ENCODE measurements at places on chromosomes 2 and 18. TPM values are rescaled to one million over a fixed set of nuclear protein-coding genes. Genes with fewer than 3 reads are reported as not detected.

Gene DSC3
- 3.0 TPM for total RNA-seq

Gene CNGA3
- total RNA-seq: not detected

Gene AUP1
- total RNA-seq: 85.5 TPM

Gene LRP1B
- total RNA-seq: 0.28 TPM

Gene MAPK4
- 1.5 TPM for total RNA-seq

Gene RTP5
- total RNA-seq: 0.63 TPM

Gene CETN1
- total RNA-seq: not detected

Gene CASP10
- total RNA-seq: 10.3 TPM

Gene ODC1
- 104 TPM for total RNA-seq

Gene APCDD1
- 38.2 TPM for total RNA-seq

Gene ACVR1C
- total RNA-seq: not detected

DNA sequence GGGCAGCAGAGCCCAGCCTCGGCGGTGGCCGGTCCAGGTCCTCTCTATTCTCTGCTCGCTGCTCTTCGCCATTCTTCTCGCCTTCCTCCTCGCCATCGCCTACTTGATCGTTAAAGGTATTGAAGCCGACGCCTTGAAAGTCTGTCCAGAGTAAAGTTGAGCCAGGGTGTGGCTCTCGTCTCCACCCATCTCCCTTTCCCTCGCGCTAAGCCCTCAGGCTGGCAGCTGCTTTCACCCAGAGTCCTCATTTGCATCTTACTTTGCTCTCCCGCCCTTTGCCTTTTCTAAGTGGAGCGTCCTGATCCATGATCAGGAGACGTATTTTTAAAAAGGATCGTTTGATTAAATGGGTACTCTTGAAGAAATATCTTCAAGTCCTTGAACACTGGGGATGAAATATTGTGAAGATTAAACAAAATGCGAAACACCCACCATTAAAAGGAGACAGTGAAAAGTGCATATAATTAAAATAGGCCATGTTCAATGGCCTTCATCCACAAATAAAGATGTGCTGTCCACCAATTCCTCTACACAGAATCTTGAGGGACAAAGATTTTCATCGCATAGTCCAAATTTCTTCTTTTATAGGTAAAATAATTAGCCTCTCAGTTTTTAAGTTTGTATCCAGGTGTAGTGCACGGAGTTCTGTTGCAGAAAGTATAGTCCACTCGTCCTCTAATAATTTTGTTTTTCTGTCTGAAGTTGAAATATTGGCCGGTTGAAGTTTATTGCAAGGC, 657 bp downstream of the ARL6IP6 start:
- DNase-seq: no peak

GRCh38 chr2:74425523-74425922, 4.0 kb downstream of the WDR54 start:
- DNase-seq: no peak

DNA sequence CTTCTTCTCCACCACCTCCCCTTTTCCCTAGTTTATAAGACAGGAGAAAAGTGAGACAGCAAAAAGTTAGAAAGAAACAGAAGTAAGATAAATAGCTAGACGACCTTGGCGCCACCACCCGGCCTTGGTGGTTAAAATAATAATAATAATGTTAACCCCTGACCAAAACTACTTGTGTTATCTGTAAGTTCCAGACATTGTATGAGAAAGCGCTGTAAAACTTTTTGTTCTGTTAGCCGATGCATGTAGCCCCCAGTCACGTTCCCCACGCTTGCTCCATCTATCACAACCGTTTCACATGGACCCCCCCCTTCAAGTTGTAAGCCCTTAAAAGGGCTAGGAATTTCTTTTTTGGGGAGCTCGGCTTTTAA, 1.5 kb upstream of the BUB1 start:
- DNase-seq: no peak

GRCh38 chr2:43455731-43456642, 139.9 kb downstream of the THADA start:
- DNase-seq: no peak

DNA sequence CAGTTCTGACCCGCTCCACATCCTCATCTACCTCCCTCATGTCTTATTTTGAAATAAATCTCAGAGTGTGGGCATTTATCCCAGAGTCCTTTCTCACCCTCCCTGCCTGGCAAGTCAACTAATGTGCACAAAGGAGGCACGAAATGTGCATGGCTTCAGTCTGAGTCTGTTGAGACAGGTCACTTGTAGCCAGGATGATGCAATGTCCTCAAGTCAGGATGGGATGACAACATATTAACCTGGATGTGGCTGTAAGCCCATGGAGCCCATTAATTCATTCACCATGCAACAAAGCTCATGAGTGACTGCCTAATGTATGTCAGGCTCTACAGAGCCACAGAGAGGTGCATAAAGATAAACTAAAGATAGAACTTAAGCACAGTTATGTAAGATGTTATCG, 34.5 kb downstream of the KCNG3 start:
- no peak for DNase-seq

DNA sequence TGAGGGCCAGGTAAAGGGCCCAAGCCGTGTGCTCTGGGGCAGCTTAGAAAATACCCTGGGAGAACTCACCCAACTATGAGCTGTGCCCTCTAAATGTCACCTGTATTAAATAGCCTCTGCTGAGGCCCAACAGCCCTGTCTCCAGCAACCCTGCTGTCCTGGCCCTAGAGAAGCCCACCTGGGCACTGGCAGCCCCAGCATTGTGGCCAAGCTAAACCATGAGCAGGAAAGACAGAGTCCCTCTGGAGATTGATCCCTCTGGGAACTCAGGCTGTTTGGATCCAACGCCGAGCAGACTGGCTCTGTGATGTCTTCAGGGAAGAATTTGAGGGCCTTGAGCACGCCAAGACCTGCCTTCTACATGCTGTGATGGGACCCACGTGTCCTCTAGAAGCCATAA, 126.5 kb downstream of the TTC32 start:
- DNase-seq: no peak

- no peak for DNase-seq
Measured at GRCh38 chr2:104733226-104733943, 120.5 kb upstream of the POU3F3 start.

DNA sequence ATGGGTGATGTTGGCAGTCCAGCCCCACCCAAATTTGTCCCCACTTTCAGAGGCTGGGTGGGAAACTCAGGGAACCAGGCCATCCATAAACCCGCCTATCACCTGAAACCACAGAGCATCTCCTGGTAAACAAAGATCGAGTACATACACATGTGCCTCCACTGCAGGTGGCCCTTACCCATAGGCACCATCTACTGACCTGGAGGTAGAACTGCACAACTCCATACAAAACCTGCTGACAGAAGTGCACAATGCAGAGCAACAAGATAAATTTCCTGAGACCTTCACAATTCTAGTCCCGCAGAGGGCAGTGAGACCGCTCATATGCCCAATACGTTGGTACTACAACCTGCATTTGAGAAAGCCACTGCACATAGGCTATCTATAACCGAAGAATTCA, 856.3 kb downstream of the SUCLG1 start:
- no peak for DNase-seq

GRCh38 chr2:168715849-168716248, 86.6 kb upstream of the NOSTRIN start:
- no peak for DNase-seq

GRCh38 chr2:119253114-119253702, 29.6 kb downstream of the STEAP3 start:
- DNase-seq: no peak

- DNase-seq: no peak
Measured at GRCh38 chr18:3233433-3234168, 13.8 kb upstream of the MYOM1 start.

DNA sequence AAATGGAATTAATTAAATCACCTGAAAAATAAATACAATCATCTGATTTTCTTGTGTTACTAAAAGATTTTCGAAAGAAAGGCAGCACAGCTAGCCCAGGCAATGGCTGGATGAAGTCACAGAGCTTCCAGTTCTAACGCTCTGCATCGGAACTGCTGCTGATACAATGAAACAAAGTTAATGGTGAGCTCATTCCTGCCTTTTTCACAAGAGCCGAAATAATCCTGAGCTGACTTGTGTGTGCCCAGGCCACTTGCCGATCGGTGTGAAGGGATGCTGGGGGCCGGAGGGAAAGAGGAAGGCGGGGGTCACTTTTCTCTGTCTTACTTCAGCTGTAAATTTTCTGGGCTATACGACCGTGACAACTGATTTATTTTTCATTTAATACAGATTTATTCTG, 149.5 kb downstream of the INO80D start:
- no peak for DNase-seq

DNA sequence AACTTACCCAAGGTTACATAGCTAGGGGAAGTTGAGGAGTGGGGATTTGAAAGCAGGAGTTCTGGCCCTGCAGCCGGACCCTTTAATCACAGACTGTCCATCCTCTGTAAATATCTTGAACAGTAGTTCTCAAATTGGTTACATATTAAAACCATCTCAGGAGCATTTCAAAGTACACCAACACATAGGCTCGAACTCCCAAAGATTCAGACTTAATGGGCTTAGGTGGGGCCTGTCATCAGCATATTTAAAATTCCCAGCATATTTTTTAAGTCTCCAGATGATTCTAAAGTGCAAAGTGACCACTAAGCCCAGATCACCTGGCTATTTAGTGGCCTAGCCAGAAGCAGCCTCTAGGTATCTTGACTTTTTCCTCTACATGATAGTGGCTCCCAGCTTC, 192.2 kb downstream of the ZNF385B start:
- DNase-seq: no peak

- no peak for DNase-seq
Measured at GRCh38 chr2:149617476-149617875, 29.9 kb upstream of the MMADHC start.

DNA sequence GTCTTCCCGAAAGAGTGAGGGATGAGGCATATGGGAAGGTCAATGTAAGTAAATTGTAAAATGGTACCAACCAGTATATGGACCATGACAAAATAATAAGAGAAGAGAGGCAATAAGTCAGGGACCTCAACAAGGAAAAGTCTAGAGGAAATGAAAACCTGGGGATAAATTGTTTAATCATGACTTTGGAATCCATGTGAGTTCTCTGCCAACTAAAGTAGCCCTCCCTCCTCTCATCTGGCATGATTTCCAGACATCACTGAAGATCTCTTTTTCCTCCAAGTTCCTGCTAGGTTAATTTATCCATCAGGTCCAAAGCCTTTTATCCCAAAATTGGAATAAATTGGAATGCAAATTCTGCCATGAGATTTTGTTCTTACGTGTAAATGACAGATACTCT, 417.9 kb downstream of the NRXN1 start:
- DNase-seq: no peak

DNA sequence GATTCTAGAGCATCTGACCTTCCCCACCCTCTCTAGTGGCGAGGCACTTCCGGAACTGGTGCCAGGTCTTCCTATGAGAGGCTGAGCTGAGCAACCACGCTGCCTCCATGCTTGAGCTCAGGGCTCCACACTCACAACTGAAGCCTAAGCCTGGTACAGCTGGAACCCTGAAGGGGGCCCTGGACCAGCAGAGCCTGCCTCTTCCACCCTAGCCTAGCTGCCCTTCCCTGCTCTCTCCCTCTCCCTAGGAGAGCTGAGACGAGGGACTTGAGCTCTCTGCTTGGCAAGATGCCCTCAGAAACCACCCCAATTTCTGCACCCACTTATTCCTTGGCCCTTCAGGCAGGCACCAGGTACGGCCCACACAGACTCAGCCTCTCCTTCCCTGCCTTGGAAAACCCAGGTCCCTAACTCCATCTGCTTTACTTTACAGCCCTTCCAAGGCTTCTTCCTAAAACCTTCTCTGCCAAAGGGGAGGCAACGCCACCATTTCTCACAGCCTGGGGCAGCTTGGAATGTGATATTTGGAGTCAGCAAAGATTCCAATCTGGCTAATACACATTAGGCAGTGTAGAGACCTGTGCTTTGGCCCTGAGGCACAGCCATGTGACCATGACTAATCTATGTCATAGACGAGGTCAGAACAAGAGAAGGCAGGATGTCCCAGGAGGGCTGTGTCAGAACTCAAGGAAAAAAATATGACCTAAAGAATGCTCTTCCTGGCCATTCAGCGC, 18.8 kb downstream of the COX7A2L start:
- peak; percentile 59 for DNase-seq

DNA sequence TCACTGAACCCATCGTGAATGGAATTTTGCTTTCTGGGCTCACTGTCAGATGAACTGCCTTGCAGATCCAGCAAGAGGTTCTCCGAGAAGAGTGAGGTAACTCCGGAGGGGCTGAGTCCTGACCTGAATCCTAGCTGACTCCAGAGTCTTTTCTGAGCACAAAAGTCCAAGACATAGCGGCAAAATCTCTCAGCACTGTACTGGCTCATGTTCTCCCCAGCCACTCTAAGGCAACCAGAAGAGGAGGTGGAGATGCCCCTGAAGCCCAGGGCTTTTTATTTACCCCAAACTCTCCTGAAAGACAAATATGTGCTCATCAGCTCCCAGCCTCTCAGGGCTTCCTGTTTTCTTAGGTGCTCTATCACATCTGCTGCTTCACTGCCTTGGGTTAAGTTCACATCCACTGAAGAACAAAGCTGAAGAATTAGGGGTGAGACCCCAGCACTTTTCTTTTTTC, 221.8 kb downstream of the MREG start:
- no peak for DNase-seq

- DNase-seq: no peak
Measured at GRCh38 chr2:224077773-224078507, 38.9 kb upstream of the SERPINE2 start.

GRCh38 chr2:38959466-38959865, 69.8 kb downstream of the ARHGEF33 start:
- no peak for DNase-seq

- DNase-seq: no peak
Measured at GRCh38 chr2:99571533-99571932, 81.7 kb upstream of the REV1 start.

DNA sequence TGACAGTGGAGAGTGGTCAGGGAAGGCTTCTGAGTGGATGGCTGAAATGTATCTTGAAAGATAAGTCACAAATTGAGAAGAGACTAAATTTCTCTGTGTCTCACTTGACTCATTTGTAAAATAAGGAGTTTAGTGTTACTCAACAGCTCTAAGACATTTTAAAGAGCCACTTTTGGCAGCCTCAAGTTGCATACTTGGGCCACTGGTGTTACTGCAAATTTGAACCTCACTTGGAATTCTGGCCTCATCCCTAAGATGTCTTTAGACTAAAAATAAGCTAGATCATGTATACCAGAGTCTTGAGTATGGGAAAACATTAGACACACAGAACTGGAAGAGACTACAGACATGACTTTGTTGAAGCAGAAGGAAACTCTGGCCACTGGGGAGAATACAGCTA, 4.5 kb upstream of the MTLN start:
- no peak for DNase-seq

DNA sequence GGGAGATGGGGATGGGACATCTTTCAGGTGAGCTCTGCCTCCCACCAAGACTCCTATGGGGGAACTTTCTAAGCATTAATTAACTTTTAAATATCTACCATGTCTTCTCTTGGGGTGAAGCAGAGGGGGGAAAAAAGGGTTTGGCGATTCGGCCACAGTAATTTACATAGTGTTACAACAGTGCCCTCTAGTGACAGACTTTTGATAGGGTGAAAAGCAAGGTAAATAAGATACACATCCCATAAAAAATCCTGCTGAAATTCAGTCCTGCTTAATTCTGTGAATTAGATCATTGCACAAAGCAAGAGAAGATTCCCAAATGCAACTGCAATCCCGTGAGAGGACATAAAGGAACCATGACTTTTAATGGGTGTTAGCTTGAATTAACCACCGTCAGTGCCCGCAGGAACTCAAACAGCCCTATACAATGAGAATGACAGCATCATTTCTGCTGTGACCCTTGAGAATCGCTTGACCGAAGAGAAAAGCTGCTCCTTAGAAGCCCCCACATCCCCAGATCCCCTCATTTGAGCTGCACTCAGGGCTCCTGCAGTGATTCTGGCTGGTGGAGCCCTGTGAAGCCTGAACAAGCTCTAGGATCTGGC, 32.8 kb downstream of the FAM124B start:
- no peak for DNase-seq

Data from thoracic aorta (tissue), 2 donors.